Endothelial cell (in vitro differentiated cells): ENCODE measurements at places on chromosomes 3 and 15.

GRCh38 chr3:143510601-143511000 is 337.7 kb downstream of the SLC9A9 start:
- DNase-seq: no peak

GRCh38 chr3:177904621-177905020 is 631.6 kb upstream of the KCNMB2 start:
- DNase-seq: no peak

DNA sequence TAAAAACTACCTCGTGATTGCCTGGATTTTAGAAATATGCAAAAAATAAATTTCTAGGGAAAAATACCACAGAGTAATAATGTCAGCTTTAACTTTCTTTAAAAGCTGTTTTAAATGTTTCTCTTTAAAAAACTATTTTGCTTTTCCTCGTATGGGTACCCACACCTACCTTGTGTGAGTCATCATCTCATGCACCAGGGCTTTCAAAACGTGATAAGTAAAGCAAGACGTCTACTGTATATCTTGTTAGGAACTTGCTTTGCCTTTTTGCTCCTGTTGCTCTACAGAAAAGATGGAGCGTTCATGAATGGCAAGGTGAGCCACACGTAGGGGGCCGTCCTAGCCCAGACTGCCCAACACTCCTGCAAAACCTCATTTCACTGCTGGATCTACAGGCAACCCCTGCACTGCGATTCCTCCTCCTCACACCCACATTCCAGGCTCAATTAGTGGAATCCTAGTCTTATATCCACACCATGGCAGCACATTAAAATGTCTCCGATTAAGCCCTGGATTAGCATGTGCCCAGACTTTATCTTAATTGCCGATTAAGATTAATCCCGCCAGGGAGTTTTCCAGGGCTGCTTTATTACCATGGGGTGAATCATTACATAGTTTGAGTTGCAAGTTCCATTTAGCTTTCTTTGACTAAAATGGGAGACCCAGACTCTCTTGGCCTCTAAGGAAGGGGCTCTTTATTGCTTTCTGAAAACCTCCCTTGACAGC is 293.6 kb upstream of the ICE2 start:
- no peak for DNase-seq

DNA sequence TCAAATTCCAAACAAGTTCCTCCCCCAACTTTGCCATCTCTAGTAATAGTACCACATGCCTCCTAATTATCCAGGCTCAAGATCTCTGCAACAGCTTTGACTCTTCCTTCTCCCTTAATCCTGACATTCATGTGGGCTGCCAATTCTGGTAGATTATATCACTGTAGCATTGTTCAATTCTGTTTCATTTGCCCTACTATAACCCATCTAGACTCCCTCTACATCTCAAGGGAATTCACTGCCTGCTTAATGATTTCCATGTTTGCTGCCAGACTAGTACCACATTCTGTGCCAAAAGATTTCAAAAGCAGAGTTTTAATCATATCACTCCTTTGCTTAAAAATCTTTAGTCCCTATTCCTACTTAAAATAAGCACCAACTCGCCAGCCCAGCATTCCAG is 34.6 kb upstream of the PPIB start:
- DNase-seq: no peak

DNA sequence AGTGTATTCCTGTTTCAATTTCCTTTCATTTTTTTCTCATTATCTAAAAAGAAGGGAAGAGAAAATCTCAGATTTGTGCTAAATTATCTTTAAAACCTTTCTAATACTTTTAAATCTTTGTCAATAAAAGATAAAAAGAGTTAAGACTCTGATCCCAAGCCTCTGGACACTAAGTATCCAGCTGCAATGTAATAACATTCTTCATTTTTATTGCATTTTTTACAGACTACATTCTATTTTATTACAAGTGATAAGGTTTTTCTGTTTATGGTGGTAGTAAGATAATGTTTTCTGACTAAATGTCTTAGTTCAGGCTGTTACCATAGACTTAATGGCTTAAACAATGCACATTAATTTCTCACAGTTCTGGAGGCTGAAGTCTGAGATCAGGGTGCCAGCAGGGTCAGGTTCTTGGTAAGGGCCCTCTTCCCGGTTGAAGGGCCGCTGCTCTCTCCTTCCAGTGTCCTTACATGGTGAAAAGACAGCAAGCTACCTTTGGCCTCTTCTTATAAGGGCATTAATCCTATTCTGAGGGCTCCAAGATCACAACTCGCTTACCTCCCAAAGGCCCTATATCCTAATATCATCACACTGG is 19.7 kb downstream of the KCNAB1 start:
- no peak for DNase-seq
